Keratinocyte (primary cell): ENCODE measurements at places on chromosomes 7 and 10.

GRCh38 chr7:146116521-146117222 lies at the start of gene CNTNAP2:
Gene CNTNAP2, plus strand, starts transcription at chr7:146116801. Its CDS starts 76 bp downstream, at chr7:146116877.
- no peak for DNase-seq

GRCh38 chr10:49280001-49280408 lies 19.0 kb upstream of the C10orf71 start:
- DNase-seq = no peak

DNA sequence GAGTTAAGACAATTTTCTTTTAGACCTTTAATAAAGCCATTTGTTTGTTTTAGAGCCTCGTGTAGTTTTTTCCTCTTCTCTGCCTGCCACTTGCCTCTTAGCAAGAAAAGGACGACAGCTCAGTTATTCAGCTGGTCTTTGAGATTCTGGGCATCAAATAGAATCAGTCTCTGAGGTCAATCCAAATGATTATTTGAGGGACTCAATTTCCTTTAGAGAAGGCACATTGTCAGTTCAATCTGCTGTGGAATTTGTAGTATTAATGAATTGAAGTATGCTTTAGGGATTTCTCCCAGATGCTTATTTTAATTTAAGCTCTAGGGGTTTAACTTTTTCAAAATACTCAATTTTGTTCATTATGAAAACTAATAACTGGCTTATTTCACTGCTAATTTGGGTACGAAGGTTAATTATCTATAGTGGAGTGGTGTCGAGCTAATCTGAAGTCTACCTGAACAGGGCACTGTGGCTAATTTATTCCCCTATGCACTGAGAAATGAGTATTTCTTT lies 841.2 kb upstream of the AUTS2 start:
- DNase-seq = no peak

DNA sequence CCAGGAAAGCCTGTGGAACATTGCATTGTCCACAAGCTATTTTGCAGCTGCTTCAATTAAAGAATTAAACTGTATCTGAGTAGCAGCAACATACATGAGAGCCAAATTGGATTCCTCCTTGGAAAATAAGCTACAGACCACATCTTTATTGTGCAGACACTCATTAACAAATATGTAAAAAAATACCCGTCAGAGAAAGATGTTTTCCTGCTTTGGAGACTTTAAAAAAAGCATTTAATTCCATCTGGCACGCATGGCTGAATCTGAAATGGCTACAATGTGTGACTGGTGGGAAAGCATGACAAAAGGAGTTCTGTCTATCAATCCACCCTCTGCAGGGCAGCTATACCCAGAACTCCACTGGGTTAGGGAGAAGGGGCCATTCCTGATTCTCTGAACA lies 73.1 kb upstream of the HPS1 start:
- no peak for DNase-seq

DNA sequence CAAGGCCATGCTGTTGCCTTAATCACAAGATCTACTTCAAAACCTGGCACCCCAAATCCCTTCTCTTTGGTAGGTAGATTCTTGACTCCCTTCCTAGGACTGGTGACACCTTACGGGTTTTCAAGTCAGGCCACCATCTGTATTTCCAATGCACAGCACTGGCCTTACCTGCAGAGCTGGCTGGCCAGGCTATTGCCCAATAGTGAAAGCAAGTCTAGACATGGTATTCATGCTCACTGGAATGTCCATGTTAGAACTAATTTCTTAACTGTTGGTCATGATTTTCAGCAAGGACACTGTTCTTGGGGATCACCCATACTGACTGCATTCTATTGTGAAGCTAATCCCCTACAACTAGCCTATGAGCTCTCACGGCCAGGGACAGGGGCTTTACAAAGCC lies 313.1 kb upstream of the RNF32 start:
- DNase-seq = no peak

DNA sequence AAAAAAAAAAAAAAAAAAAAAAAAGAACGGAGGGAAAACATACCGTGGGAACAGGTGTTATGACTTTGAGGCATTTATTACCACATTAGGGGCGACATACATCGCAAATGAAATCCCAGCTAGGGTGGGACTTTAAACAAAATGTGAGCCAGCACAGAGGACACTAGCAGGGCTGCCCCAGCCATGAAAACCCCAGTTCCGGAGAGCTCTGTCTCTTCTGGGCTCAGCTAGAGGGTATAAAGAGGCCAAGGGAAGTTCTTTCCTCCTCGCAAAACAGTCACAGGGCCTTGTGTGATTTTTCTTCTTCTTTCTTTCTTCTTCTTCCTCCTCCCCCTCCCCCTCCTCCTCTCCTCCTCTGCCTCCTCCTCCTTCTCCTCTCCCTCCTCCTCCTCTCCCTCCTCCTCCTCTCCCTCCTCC lies 59.9 kb upstream of the ECHDC3 start:
- DNase-seq = no peak

DNA sequence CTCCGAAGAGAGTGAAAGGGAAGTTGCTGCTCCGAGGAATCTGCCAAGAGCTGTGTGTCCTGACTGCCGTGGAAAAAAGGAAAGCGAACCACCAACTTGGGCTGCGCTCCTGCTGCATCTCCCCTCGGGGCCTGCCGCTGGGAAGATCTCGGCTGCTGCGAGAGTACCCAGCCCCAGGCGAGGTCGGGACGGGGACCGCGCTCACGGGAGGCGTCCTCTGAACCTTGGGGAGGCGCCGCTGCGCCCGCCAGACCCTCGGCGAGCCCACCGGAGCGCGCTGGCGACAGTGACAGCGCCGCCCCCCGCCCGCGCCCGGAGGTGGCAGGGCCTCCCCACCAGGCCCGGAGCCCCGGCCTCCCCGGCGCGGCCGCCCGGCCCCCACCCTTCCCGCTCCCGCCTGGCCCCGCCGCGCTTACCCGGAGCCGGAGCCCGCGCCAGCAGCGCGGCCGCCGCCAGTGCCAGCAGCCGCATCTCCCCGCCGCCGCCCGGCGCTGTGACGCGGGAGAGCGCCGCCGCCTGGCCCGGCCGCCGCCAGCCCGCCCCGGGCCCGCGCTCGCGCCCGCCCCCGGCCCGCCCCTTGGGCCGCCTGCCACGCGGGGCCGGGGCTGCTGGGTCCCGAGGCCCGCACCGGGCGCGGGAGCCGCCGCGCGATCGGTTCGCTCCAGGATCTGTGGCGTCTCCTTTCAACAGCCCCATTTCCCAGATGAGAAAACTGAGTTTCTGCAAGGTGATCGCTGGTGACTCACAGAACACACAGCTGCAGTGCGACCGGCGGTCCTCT lies at the start of gene VSTM4:
TSS of gene VSTM4 (minus strand) at position 508 of the 781 bp plus-strand sequence. CDS start at position 471, 37 bp downstream.
- no peak for DNase-seq

DNA sequence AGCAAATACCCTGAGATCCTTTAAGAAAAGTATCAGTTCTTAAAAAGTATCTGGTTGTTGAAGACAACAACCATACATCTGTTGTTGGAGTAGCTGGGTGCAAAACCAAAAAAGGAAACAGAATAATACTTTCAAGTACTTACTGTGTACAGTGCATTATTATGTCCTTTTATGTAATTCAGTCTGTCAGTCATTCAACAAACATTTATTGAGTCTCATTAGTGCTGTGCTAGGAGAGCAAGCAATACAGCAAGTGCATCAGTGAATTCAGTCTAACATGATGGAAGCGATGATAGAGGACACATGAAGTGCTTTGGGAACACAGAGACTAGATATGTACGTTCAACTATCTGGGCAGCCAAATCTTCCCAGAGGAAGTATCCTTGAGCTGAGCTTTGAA lies 37.4 kb upstream of the KIF5B start:
- DNase-seq = no peak

DNA sequence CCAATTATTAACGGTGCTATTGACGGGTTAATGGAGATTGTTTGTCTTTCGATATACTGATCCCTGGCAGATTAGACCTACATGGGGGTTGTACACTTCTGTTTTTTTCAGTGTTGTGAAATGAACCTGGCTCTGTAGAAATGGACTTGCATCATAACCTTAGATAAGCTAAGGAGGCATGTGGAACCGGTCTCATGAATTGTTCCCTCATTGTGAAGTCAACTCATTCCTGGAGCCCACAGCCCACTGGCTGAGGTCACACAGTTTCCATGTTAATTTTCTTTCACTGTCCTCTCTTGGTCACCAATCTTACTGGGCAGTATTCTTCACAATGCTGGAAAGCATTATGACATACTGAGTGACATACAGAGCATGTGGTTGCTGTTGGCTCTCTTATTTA lies 202.8 kb downstream of the BMPER start:
- no peak for DNase-seq

- no peak for DNase-seq
These were observed 132.6 kb downstream of the SEMA3D start for GRCh38 chr7:85054306-85054705.

DNA sequence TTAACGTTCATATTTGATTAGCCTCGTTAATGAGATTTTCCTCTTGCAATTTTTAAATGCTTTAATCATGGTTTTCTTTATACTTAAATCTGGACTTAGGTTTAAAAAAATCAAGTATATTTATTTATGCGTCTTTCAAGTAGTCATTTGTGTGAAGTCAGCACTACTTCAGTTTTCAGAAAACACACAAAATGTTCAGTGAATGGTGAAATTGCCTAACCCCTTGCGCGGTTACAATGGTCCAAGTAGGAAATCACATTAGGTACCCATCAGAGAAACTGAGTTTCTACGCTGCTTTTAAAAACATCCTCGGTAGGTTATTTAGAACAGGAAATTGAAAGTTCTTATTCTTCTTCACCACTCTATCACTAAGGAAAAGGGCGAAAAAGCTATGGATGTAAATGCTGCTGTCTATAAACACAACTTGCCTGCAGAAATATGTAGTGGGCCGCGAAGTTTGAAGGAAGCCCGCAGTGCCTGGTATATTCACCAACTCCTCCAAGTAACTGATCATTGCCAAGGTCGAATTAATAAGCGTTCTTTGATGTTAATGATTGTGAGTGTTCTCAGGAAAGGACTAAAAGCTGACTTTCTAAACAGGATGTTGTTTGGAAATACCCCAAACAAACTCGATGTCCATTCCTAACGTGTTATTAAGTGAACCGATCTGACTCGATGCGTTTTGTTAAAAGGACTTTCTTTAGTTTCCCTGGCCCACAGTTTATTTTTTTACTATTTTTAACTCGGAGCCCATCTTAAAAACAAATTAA lies 1.0 kb downstream of the SYPL1 start:
- DNase-seq = no peak

GRCh38 chr7:44974549-44974948 lies 4.3 kb downstream of the MYO1G start:
- no peak for DNase-seq

DNA sequence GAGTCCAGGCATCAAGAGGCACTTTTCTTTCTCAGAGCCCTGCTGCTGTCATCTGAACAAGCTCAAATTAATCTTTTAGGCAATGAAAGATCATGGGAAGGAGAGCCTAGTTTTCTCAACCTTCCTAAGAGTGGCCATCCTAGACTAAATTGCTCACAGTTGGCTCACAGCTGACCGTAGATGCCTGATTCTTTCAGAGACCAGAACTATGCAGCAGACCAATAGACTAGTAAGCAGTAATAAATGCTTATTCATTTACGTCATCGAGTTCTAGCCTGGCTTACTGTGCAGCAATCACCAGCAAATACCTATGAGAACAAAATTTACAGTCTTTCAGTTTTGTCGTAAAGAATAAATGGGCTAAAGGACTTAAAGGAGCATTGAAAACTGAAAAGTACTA lies 602.9 kb upstream of the GHITM start:
- no peak for DNase-seq

- no peak for DNase-seq
These were observed 199.7 kb downstream of the BMPER start for GRCh38 chr7:34104992-34105391.

GRCh38 chr10:68084469-68084868 lies 9.4 kb upstream of the HERC4 start:
- no peak for DNase-seq

- no peak for DNase-seq
These were observed 56.2 kb upstream of the ATP6V0A4 start for GRCh38 chr7:138854115-138854645.

DNA sequence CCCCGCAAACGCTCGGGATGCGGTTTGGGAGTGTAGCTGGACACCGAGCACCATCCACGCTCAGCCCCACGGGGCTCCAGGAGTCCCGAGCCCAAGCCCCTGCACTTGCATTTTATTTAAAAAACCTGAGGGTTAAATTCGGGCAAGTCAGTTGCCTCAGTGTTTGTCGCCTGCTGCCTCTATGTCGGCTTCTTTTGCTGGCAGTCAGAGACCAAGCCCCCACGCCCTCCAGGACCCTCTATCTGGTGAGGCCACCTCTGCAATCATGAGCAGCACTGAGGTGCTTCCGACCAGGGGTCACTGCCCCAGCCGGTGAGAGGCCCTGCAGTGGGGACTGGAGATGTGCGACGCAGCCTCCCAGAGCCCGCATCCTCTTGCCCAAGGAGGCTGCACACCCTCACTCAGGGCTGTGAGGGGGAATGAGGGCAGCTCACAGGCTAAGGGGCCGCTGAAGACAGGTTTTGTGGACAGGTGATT lies 13.3 kb upstream of the ZNF273 start:
- DNase-seq = no peak

DNA sequence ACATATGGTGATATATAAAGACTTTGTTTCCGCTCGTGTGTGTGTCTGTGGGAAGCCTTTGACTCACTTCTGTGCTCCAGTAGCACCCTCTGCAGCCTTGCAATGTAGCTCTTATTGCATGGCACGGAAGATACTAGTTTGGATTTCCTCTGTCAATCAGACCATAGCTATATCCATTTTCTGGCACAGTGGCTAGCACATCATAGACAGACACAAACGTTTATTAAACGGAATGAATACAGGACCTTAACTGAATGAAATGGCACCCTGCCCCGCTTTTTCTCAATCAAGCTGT lies 124.0 kb upstream of the PTPN20 start:
- no peak for DNase-seq
